NCI-H1436 treated with DMSO at 0.1 percent for 48 hours (cell line): ENCODE measurements at places on chromosomes 13 and 19.

GRCh38 chr19:11356676-11357550 lies 1.7 kb downstream of the PLPPR2 start:
- DNase-seq: no peak

GRCh38 chr13:29459813-29460355 lies 135.6 kb downstream of the SLC7A1 start:
- DNase-seq: no peak

GRCh38 chr19:18007044-18007916 lies 690 bp upstream of the ARRDC2 start:
- DNase-seq: no peak

- DNase-seq: no peak
Measured at GRCh38 chr19:42657556-42657955, 62.8 kb upstream of the CEACAM8 start.

DNA sequence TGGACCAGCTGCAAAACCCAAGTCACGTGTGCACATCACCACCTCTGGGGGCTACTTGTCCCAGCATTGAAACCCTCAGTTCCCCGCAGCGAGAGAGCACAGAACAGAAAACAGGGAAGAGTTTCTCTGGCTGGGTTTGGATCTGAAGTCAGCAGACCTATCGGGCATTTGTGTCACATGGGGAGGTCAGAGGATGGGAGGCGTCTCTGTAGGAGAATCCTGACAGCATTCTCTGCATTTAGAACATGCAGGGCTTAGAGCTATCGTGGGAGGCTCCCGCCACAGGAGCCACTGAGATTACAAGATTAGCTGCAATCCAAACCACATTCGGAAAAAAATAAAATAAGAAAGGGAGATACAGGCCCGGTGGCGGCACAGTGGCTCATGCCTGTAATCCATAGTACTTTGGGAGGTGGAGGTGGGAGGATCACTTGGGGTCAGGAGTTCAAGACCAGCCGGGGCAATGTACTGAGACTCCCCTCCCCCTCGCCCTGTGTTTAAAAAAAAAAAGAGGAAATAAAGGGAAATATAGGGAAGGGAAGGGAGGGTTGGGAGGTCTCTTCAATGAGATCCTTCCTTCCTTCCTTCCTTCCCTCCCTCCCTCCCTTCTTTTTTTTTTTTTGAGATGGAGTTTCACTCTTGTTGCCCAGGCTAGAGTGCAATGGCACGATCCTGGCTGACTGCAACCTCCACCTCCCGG lies 2.9 kb upstream of the TLE6 start:
- no peak for DNase-seq

- DNase-seq: no peak
Measured at GRCh38 chr19:46374536-46375475, 27.9 kb downstream of the PPP5C start.

- no peak for DNase-seq
Measured at GRCh38 chr13:87207280-87208003, 463.7 kb upstream of the SLITRK5 start.

GRCh38 chr19:17830567-17831418 lies 9.5 kb upstream of the INSL3 start:
- no peak for DNase-seq

- DNase-seq: no peak
Measured at GRCh38 chr13:85864963-85865530, 65.8 kb upstream of the SLITRK6 start.

GRCh38 chr13:49986471-49986870 lies 10.4 kb upstream of the TRIM13 start:
- DNase-seq: no peak

DNA sequence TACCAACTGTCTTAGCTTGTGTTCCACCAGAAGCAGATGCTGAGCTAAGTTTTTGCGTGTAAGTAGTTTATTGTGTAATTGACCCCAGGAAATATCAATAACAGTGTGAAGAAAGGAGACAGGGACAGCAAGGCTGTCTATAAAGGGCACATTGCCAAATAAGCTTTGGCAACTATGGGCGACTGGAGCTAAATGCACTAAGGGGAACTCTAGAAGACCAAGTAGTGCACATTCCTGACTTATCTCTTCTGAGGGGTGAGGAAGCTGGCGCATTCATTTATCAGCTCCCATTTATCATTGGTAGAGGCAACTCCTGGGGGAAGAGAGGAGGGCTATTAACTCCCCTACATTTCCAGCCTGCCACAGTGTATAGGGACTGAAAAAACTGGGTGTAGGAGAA lies 135.0 kb downstream of the DLEU7 start:
- DNase-seq: no peak

DNA sequence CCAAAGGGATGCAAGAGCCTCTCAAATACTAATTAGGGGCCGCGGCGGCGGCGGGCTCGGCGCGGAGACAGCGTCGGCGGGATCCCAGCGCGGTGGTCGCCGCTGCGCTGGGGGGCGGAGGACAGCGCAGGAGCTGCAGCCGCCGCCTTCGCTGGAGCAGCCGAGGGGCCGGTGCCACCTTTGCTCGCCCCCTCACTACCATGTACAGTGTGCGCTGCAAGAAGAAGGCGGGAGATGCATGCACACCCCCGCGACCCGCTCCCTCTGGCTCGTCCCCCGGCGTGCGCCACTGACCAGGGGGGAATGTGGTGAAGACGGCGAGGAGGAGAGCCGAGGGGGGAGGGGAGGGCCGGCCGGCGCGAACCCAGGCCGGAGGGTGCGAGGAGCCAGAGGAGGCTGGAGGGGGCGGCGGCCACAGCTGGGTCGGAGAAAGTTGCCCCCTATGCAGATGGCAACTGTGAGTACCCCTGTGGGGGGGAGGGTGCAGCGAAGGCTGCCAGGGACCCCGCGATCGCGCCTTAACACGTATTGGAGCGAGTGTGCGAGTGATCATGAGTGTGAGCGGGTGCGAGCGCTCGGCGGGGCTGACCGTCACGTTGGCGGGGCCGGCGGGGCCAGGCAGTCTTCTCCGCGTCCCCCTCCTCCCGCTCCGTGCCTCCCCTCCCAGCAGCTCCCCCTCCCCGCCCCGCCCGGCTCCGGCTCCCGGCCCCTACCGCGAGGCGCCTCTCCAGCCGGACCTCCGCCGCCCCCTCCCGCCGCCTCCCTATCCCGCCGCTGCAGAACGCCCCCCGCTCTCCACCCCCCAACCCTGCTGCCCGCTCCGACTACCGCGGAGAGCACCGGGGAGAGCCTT lies 808 bp downstream of the SLITRK5 start:
- DNase-seq: no peak

- DNase-seq: peak; percentile 38
Measured at GRCh38 chr13:42594481-42595252, 20.7 kb downstream of the TNFSF11 start.

DNA sequence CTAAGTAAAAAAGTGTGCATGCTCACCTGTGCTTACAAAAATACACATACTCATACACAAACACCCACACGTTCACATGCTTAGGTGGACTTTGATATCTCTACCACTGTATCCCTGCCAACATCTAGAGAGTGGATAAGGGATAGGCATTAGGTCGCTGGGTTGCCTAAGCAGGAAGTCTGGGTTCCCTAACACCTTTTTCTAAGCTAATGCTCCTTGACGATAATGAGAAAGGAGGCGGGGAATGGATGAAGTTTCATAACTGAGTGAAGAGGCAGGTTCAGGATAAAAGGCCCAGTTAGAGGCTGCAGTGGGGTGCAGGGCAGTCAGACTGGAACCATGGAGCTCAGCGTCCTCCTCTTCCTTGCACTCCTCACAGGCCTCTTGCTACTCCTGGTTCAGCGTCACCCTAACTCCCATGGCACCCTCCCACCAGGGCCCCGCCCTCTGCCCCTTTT lies 41.9 kb upstream of the CYP2A7 start:
- no peak for DNase-seq
